ENCODE measurements at places on chromosomes 1 and 21. TPM values are rescaled to one million over a fixed set of nuclear protein-coding genes. Genes with fewer than 3 reads are reported as not detected.

The SOX13 gene
- total RNA-seq = 13.7 TPM

DNA sequence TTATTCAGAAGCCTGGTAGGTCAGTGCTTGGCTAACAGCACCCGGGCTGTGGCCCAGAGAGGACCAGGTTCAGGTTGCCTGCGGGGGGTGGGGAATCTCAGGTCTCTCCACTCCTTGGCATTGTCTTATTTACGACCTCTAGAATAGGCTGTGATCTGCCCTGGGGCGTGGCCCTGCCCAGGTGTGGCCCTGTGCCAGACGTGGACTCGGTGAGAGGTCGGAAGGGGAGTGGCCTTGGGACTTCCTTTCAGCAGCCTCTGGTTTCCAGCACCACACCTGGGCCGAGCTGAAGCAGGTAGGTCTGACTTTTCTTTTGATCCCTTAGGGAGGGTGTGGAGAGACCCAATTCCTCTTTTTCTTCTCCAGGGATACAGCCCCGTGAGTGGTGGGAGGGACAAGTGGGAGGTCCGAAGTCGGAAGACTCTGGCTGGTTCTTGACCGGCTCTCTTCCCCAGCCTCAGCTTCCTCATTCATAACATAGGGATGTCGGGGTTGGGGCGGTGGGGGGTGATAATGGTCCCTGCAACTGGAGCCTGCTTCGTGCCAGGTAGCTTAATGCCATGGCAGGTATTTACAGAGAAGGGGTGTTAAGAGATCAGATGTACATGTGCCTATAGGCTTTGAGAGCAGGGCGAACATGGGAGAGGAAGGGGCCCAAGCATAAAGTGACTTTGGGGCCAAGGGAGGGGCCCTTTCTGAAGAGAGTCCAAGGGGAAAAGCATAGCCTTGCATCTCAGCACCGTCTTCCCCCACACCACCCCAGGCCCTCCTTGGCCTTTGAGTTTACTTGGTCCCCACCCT lies 16.5 kb downstream of the ACOT11 start:
- DNase-seq = no peak

The OR2AK2 gene
- not detected for total RNA-seq

DNA sequence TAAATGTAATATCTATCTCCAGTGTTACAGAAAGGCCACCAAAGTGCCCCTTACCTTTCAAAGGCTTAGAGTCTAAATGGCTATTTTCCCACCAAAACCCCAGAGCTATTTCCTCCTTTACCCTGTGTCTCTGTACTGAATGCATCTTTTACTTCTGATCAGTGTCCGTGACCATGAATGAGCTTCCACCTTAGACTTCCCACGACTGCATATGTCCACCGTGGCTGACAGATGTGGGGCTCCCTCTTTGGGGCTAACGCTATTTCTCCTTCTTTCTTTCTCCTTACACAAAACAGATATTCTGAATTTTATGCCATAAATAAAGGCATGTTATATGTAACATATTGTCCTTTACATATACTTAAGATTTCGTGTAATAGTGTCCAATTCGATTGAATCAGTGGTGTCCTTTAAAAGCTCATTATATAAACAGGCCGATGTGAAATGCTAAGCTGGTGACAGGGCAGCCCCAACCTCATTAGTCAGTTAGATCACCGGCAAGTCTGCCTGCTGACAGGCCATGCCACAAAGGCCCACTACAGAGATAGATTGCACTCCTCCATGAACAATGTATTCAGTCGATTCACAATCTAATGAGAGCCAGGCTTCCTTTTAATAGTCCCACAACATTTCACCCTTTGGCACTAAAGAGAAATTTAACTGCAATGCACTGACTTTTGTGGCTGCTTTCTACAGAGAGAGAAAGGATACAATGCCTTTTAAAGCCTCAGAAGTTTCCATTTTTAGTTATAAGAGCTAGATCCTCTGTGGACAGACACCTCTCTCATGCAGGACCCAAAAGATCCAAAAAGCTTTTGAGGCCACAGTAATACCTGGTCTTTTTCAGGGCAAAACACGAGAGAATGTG lies 297.9 kb downstream of the PCP4 start:
- no peak for DNase-seq

DNA sequence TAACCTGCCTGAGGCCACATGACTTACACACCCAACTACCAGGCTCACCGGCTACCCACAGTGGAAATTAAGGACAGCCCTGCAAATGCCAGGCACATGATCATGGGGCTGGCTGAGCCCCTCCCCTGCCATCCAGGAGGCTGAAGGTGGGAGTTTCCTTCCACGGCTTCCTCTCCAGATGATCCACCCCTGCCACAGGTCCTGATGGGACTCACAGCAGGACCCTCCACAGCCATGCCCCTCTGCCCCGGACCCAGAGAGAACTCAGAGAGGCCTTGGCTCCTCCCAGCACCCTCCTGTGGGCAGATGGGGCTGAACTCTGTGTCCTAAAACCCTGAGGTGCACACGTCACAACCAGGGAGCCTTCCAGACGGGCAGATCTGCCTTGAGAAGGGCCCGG lies 29.1 kb upstream of the CASZ1 start:
- DNase-seq = no peak

The DYNLT5 gene
- 1.5 TPM for total RNA-seq

The WNT3A gene
- total RNA-seq = not detected

GRCh38 chr1:118321840-118322239 lies 136.8 kb upstream of the SPAG17 start:
- no peak for DNase-seq

DNA sequence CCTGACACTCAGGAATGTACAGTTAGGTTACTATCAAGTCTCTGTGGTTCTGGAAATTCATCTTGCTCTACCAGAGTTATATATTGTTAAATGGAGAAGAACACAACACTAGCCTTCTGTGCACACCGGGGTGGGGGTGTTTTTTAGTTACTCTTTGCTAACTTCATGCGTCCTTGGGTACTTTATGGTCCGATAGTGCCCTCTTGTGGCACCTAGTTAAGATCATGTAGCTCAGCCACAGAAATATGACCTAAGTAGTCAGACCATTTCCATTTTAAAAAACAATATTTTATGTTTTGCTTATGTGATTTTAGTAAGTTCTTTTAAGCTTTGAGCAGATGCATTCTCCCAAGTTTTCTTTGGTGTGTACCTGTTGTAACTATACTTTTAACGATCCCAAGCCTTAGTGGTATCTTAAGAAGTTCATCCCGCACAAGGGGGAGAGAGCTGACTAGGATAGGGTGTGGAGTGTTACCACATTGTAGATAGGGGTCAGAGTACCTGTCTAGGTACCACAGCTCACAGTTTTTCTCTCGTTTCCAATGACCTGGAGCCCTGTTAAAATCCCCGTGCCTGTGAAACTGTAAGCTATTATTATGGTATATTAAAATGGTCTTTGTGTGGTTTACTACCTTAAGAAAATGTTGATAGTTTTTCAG lies 20.6 kb upstream of the SH3D21 start:
- no peak for DNase-seq

The EFNA4 gene
- total RNA-seq = 3.3 TPM

DNA sequence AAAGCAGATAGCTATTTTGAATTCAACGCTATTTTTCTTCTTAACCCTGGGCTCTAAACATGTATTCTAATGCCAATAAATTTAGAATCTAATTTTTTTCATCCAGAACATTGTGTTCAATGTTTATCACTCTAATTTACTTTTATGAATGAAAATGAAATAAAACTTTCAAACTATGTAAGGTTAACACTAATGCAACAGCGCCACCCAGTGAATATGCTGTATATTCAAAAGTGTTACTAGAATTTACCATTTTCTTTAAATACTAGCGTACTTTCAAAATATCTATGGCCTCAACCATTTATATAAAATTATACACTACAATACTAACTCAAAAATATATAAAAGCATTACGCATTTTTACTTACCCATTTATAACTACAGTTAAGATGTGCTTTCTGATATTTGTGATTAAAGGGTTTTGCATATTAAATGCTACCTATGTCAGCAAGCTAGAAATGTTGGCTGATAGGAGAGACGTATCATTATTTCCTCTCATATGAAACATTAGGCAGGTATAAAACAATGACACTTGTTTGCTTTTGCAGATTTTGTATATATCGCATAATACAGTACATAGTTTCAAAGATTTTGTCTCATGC lies 5.9 kb upstream of the NUF2 start:
- no peak for DNase-seq

DNA sequence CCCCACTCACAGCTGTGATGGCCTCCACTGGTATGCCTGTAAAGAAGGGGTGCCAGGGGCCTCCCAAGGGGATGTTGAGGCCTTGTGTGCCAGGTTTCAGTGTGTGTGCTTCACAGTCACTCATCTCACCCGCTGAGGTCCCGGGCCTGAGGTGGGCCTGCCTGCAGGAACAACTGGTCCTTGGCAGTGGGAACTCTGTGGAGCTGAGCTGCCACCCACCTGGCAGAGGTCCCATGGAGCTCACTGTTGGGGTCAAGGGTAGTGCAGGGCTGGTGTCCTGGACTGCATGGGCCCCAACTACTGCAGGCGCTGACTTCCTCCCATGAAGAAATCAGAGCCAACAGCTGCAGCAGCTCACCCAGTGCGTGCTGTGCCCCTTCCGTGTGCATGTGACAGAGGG lies 17.3 kb upstream of the ZNF678 start:
- peak; percentile 72 for DNase-seq

DNA sequence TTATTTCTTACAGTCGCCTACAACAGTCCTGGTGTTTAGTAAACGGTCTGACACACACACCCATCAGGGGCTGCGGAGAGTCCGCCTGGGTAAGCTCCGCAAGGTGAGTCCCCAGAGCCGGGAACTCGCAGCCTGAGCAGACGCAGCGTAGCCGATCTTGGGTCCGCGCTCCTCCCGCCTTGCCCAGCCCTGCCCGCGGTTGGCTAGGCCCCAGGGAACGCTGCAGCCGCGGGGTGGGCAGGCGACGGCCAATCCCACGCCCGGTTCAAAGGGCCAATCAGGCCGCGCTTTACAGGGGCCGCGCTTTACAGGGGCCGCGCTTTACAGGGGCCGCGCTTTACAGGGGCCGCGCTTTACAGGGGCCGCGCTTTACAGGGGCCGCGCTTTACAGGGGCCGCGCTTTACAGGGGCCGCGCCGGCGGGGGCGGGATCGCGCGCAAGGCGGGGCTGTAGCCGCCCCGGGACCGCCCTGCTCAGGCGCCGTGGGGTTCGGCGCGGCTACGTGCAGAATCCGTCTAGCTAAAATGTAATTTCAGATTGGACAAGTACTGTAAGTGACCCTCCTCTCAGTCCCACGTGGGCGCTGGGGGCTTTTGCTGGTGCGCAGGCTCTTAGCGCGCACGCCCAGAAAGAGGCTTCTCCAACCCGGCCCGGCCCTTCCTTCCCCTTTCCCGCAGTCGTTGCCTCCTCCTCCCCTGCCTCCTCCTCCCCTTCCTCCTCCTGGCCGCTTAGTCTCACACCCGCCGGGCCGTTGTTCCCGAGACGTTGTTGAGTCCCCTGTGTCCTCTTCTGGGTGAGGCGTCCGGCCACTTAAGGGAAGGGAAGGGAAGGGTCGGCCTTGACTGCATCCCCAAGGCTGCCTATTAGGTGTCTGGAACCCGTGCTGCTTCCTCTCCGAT lies at the start of gene FGGY:
Gene FGGY, plus strand, starts transcription at position 737 of the 899 bp plus-strand sequence. CDS start 24,456 bp downstream, outside the sequence.
- DNase-seq = peak; percentile 99

The FCRL6 gene
- total RNA-seq = not detected

DNA sequence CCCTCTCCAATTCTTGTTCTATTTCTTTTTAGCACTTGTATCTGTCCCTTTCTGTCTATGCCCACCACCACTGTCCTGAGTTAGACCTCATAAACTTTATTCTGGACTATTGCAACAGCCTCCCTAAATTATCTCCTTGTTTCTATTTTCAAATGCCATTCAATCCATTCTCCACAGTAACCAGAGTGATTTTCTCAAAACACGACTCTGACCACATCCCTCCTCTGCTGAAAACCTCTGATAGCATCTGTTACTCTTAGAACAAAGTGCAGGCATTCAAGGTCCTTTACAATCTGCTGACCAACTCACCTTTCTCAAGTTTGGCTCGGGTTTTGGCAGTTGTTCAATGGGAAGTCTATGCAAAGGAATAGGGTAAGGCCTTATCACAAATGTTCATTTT lies 22.8 kb upstream of the GPX7 start:
- DNase-seq = no peak

The FALEC gene
- not detected for total RNA-seq

The ATP1A4 gene
- total RNA-seq = 0.28 TPM

- no peak for DNase-seq
Measured at GRCh38 chr1:228785366-228786330, 50.4 kb downstream of the RHOU start.

DNA sequence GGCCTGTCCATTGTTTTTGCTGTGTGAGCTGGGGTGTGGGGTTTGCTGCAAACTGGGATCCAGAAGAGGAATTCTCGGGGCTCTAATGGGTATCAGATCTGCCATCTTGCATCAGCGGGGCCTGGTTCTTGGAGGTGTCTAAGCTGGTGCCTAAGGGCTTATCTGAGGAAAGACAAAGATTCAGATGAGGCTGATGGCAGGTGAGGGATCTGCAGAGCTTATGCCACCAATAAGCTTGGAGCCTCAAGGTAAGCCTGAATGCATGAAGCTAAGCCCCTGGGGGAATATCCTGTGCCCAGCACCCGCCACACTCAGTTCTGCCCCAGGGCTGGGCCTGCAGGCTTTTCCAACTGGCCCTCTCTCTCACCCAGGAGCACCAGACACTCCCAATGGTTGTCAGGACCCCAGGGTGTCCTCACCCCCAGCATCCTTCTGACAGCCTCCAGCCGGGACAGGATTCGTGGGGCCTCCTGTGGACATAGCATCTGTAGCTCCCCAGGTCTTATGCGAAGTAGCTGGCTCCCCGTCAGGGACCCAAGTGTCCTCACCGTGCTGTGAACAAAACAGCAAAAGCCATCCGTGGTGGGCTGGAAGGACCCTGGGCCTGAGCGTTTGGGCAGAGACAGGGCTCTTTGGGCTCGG lies 9.5 kb upstream of the GSTM3 start:
- DNase-seq = no peak

The SH3BGR gene
- 95.8 TPM for total RNA-seq

The CC2D1B gene
- total RNA-seq = 18.3 TPM

- DNase-seq = no peak
Measured at GRCh38 chr1:77796695-77797405, 17.4 kb downstream of the MIGA1 start.

DNA sequence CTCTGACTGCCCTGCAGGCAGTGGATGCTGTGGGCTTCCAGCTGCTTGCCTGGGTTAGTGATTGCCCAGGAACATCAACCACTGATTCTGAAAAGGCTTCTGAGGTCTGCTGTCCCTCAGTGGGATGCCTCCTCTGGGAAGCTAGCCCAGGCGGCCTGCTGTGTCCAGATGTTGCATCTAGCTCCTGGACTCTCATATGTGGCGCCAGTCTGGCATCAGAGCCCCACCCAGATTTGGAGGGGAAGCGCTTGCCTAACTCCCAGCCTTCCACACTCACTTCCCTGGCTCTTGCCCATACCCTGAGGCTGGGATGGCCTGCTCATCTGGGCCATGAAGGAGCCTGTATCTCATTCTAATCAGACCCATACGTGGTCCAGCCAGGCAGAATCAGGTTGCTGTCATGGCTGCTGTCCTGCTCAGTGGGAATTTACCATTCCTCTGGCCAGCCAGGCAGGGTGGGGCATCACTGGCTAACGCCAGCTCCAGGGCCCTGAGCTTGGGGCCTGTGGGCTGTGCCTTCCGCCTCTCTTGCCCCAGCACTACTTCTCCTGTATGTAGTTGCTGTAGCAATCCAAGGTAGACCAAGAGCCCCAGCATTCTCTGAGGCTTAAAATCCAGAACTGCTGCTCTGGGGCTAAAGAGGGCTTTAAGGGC lies 4.1 kb downstream of the CSF1 start:
- peak; percentile 75 for DNase-seq

The POU3F1 gene
- 0.17 TPM for total RNA-seq

The TAL1 gene
- total RNA-seq = 3.9 TPM

The TSTD1 gene
- total RNA-seq = 40.0 TPM

- DNase-seq = no peak
Measured at GRCh38 chr1:209103092-209103491, 480.4 kb upstream of the CAMK1G start.

The PER3 gene
- total RNA-seq = 21.9 TPM

Measured in right cardiac atrium (tissue), 5 donors.